Islet precursor cell (in vitro differentiated cells): ENCODE measurements at places on chromosomes 2 and 18.

DNA sequence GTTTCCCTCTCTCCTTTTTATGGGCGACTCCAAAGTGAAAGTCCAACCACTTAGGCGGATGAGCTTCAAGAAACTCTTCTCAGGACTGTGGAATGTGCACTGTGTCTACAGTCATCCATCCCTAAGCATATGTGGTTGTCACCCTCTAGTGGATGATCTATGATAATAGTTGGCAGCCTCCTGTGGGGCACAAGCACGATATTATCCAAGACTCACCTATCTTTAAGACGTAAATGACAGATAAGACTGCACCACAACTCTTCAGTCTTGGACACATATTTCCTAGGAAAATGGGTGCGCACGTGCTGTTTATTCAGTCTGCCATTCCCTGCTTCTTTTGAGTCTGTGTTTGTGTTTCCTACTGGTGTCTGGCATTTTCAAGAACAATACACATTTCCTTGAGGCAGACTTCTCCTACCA, 145.5 kb upstream of the CTAGE1 start:
- DNase-seq: peak; percentile 75

- DNase-seq: peak; percentile 54
These were observed 18.7 kb downstream of the SATB2 start for GRCh38 chr2:199439066-199439465.

- DNase-seq: no peak
These were observed 10.8 kb downstream of the GGCX start for GRCh38 chr2:85550486-85550885.

- DNase-seq: no peak
These were observed 99.4 kb upstream of the RND3 start for GRCh38 chr2:150586858-150587257.

DNA sequence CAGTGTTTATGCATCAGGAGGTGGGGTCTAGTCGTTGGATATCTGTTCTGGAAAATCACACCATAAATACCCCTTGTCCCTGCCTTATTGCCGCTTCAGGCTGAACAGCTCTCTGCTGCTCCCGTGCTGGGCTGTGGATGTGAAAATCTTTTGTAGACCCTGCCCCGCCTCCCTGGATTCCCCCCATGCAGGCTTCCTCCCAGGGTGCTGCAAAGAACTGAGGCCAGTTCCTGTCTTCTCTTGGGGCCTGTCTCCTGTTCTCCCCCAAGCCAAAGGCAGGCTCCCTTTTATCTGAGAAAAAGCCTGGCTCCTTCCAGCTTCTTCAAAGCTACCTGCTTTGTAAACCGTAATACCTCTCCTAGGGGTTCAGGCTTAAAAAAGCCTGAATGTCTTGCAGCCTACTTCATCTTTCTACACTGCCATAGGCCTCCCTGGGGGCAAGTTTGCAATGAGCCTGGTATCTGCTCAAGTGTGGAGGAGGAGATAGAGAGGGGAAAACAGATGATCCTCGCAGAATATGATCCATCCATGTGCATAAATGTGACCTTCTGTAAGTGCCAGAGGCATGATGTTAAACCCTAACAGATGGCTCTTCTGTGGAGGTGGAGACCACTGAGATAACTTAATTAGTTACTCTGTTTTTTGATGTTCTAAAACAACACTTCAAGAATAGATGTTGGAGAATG, 55.3 kb downstream of the VWA3B start:
- peak; percentile 48 for DNase-seq

- DNase-seq: no peak
These were observed 96.6 kb upstream of the GPR45 start for GRCh38 chr2:105144941-105145300.

GRCh38 chr2:60867007-60867406, 14.4 kb upstream of the REL start:
- DNase-seq: no peak

- no peak for DNase-seq
These were observed 85.8 kb downstream of the GRB14 start for GRCh38 chr2:164535280-164536025.

DNA sequence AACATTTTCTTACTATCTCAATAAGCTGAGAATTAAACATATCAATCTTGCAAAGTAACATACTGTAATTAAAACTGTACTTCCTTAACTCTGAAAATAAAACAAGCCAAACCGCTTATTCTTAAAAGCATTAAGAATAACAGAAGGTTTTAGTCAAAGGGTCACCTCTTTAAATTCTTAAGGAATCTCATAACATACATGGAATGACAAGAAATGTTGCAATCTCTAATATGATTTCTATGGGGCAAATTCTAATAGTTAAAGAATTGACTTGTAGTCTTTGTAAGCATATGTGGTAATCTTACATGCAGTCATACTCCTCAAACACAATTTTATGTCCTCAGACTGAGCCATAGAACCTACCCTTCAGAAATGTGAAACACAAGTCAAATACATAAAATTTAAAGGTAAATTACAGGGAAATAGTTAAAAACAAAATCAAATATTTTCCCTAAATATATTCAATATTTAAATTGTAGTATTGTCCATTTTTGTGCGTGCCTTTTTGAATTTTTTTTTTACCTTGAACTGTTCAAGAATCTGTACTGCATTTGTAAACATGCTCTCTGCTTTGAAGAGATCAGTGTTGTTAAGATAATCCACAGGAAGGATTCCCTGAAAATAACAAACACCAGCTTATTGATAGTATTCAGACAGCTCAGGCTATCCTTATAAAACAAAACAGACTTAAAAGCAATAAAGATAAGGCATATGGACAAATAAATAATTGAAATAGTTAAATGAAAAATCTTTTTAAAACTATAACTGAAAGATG, 48.2 kb downstream of the PIGN start:
- DNase-seq: no peak

- no peak for DNase-seq
These were observed 151.9 kb upstream of the CWC22 start for GRCh38 chr2:180158961-180159360.

DNA sequence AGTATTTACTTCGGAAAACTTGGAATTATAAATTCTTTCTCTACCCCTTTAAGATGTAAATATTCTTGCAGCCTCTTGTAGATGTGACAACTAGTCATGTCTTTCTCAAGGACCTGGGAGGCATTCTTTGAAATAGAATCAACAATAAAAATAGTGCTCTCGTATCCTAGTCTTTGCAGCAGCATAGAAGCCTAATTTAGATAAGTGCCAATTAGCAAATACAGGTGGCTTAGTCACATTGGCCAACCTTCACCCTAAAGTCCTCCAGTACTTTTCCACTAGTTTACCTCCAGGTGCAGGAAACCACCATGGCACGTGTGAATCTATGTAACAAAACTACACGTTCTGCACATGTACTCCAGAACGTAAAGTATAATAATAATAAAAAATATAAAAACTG, 3.5 kb upstream of the ZSWIM2 start:
- no peak for DNase-seq

- no peak for DNase-seq
These were observed 2.2 kb downstream of the BOD1L2 start for GRCh38 chr18:57149051-57149450.

GRCh38 chr2:108615480-108616090, 81.3 kb downstream of the LIMS1 start:
- no peak for DNase-seq
